ENCODE measurements at places on chromosomes 12 and 14.

GRCh38 chr12:6791931-6792520 is 2.7 kb downstream of the CD4 start:
- no peak for DNase-seq

- no peak for DNase-seq
Observed at GRCh38 chr12:69189378-69189978, 49.9 kb upstream of the CPSF6 start.

DNA sequence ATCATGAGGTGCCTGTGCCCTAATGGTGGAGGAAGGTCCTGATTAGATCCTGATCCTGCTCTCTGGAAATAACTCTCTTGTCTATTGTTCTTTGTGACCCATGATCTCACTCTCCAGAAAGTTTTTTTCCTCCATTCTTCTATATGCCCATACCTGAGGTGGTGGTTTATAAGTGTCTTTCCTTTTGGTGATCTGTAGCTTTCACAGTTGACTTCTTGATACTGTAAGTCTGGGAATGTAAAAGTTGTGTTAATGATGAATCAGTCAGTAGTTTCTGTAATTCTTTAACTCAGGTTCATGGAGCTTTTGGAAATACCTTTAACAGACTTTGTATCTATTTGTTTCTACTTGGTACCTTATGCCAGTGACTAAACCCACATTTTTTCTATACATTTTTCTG is 444.0 kb upstream of the FLRT2 start:
- DNase-seq: no peak

DNA sequence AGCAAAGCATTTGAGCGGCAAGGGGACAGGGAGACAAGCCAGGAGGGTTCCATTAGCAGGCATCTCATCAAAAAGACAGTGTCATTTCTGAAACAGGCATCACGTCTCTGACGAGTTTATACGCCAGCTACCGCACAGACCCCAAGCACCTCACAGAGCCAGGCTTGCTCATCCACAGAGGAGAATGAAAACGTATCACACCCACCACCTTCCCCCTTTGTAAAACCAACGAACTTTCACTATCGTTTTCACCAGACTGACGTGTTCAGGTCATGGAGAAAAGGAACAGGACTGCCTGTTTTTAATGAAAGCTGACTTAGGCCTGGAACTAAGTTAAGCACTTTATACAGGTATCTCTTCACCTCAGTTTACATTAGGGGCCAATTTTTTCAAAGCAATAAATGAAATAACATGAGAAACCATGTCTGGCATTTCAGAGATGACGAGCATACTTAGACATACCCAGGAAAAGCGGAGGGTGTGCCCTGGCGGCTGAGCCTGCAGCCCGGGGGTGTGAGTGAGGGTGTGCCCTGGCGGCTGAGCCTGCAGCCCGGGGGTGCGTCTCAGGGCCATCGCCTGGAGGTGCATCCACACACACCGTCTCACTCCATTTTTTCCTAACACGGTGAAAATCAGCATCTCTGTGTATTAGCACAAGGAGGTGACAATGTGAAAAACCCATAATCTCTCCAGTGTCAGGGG is 41.9 kb downstream of the STX2 start:
- DNase-seq: no peak

- no peak for DNase-seq
Observed at GRCh38 chr12:71948390-71948789, 9.7 kb downstream of the TPH2 start.

DNA sequence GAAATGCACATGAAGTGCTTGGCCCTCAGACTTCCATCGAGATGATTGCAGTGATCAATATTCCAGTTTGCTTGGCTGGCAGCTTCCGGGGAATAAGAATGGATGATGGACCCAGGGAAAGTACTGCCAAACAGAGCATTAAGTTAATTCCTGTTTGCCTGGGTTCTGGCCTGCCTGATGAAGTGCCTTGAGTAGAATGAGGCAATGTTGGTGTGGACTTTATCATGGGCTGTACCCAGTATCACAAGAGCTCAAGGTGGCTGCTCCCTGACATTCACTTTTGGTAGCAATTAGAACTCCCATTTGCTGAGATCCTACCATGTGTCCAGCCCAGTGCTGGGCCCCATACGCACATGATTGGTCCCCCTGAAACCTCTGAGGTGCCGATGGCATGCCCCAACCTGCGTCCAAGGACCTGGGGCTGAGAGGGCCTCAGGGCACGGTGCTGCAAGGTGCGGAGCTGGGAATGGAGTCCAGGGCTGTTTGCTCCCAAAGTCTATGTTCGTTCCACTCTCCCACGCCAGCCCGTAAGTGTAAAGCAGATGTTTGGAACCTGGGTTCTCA is 80.7 kb downstream of the SLC25A47 start:
- no peak for DNase-seq

Measured in NCI-H187 (cell line).